CD4-positive, alpha-beta T cell treated with Interferon alpha-2 for 1 hour (primary cell): ENCODE measurements at places on chromosomes 12 and 14.

DNA sequence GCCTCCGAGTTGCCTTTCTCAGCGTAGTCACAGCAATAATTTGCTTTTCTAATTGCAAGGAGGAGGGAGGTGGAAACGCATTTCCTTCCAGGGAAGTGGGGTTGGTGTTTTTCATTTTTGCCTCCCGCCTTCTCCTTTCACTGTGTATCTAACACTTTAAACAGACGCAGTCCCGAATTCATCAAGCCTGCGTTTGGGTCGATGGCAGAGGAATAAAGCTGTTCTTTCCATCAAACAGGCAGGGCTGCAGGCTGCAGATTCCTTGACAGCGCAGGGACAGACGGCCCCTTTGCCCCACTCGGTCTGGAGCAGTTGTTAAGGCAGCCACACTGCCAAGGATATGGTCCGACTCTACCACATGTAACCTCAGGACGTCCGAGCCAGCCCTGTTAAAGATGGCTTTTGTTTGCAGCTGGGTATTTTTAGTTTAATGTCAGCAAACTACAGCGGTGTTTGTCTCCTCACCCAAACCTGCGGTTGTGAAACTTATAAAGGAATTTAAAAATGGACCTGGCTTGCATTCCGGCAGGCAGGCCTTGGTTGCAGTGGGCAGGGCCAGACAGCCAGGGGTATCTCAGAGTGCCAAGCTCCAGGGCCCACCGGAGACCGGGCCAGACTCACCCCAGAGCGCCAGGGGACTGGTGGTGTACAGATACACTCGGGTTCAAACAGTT lies 2.1 kb downstream of the CHST11 start:
- DNase-seq = no peak

DNA sequence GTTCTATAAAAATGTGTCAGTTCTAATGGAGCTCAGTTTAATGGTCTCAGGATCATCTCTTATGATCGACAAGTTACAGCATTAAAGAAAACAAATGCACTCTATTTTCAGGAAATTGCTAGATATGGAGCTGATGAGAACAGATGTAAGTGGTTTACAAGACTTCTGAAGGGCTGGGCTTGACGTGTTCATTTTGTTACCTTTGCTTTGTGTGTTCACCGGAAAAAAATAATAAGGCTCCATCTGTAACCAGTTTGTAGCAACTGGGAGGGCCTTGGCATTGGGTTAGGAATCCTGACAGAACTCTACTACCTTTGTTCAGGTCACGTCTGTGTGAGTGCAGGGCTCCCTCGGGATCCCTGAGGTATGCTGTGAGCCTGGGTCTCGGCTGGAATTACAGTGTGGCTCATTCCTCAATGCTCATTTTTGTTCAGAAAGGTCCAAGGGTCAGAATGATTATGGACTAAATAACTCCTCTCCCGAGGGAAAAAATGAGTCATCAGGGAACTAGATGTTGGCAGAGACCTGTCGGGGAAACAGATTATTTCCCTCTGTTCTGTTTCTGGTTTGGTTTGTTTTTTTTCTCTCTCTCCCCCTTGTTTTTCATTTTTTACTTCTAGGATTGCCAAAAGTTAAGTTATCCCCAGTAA lies 158.0 kb downstream of the SLC5A8 start:
- no peak for DNase-seq

DNA sequence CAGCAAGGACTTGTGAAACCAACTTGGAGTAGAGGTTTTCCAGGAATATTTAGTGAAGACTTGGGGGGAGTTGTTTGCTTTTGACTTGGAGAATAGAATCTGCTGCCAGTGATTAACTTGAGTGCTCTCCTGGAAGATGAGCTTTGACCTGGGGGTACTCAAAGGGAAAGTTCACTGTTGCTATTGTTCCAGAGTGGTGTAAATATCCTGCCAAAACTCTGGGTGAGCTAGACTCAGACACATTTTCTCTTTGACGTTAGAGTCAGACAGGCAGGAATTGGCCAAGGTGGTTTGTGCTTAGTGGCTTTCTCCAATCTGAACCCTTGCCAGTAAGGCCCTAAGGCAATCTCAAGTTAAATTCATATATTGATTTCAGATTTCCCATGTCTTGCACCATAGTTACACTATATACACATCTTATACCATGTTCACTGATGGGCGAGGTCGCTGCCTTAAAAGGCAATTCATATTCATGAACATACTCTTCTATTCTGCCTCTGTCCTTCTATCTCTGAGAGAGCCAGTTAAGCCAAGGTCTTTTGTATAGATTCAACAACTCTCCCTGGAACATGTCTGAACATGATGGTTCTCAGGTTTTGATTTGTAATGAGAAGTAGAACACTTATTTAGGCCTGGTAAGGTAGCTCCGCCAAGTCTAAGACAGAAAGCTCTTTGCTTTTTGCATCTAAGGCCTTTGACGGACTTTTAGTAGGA lies 204.6 kb upstream of the SLC38A2 start:
- DNase-seq = no peak

- DNase-seq = no peak
Observed at GRCh38 chr14:20802341-20803084, at the start of gene RNASE1. Gene RNASE1 (minus strand): TSS chr14:20802844. CDS start chr14:20802068, 776 bp downstream.

DNA sequence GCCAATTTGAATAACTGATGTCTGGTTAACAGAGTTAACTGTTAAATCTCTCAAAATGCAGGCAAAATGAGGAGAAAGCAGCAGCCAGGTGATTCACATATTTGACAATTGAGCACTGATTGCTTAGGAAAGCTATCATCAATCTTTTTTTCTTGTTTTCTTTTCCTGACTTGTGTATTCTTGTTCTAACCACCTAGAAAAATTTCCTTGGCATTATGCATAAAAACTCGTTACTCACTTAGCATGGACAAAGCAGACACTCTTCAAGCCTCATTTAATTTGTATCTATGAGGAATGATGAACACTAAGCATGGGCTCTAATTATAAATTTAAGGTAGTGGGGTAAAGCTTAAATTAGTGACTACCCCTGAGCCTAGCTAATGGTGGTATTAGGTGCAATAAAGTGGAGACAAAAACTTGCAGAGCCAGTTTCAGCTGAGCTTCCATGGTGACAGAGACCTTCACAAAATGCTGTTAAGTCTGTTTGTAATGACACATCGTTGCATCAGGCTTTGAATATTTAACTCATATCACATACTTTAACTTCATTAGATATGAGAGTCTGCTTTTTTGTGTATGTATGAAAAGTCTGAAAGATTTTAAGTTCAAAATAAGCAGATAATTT lies 52.0 kb downstream of the RASSF9 start:
- no peak for DNase-seq

DNA sequence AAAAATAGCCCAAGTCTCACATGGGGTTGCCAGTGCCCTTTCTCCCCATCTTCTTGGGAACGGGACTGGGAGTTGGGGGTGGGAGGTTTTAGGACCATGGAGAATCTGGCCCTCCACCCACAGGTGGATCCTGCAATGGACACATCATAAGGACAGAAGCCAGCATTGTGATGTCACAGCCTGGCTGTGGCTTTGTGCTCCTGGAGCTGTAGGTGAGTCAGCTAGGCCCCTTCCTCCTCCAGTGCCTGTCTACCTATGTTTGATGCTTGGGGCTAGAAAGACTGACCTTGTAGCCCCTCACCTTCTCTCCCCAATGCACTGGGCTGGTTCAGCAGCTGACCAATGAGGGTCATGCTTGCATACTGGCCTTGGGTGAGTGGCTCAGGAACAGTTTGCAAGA lies at the start of gene CCDC197:
Gene CCDC197, plus strand, starts transcription at position 220 of the 400 bp plus-strand sequence. CDS start 831 bp downstream, outside the sequence.
- no peak for DNase-seq

DNA sequence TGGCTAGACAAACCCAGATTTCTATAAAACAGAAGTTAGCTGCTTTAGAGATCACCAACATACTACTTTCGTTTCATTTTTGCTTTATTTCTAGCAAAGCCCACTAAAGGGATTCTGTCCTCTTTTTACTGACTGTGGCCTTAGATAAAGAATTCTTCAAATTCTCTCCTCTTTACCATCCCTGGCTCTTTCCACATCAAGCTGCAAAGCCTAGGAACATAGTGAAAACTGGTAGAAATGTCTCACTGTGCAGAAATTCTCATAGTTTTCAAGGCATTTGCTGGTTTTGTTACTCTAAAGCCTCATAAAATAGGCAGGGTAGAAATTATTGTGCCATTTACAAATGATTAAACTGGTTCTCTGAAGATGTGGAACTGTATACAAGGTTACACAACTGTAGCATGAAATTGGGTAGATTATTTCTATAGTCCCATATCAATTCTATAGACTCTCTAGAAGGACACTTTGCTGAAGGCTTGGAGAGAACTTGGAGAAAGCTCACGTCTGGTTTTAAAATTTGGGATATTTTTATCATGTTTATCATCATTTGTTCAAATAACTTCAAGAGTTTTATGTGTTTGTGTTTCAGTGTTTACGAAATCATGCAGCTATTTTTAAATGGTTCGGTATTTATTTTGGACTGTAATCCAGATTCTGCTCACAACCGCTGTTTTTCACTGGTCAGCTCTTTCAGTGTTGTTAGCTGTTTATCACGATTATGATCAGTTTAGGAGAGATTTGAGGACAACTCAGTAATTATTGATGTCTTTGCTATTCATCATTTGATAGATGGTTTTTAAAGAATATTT lies 36.7 kb upstream of the CSRP2 start:
- no peak for DNase-seq

DNA sequence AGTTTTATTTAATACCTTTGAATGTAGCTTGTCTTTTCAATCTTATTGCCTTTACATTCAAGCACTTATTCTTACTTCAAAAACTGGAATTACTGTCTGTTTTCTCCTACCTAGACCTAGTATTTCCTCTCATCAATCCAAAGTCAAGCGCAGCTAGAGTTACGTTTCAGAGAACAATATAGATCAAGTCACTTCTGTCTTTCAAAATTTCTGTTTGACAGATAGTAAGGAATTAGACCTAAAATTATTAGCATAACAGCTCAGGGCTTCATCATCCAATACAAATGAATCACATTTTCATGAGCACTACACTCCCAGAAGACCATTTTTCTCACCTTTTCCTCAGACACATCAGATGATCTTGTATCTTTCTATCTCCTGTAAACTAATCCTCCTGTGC lies 170.6 kb downstream of the CCDC59 start:
- DNase-seq = no peak

DNA sequence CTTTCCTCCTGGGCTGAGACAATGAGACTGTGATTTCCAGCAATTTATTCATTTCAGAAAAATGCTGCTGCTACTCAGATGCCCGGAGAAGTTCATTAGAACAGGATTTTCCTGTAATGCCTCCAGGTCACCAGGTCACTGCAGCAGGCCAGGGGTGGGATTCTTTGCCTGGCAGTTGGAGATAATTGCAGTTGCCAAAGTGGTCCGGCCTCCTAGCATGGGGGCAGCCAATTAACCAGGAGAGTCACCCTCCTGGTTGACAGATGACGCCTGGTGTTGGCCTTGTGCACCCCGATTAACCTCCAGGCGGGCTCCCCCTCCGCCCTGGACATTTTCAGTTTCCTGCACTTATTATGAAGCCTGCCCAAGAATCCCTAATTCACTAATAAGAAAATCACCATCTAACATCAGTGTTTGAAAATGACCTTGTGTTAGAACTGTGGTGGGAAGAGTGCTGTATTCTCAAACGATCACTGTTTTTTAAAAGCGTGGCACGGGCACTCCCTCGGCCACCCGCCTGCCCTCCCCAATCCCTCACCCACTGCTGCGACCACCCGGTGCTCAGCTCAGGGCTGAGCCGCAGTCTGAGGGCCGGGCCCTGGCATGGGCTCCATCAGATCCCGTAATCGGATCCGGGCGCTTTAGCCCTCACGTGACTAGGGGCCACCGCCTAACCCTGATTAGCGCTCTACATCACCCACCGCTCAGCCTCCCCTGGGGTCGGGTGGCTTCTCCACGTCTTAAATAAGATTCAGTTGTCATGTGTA lies 12.9 kb downstream of the RIMBP2 start:
- no peak for DNase-seq

DNA sequence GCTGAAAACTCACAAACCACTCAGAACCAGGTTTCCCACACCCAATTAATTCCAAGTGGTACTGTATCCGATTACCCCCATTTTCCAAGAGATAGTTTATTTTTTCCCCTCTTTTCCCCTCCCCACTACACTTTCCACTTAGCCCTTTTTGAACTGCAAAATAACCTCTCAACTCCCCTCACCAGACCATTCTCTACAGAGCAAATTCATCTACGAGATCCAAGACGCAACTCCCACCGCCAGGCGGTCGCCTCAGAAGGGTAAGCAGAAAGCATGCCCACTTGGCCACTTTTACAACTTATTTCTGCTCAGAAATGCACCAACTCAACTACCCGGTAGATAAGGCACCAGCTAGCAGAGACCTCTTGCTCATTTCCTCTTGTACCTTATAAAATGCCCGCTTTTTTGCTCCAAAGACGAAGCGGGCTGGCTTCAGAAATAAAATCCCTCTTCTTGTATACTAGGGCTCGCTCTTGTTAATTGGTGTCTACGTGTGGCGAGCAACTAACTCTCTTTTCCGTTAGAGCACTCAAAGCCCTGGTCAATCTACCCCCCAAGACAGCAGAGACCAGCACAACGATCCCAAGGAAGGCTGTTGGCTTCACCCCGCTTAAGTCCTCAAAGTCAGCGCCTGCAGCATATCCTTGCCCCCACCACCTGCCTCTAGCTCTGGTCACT lies 910 bp upstream of the SRP54 start:
- DNase-seq = peak; percentile 57

GRCh38 chr12:65907513-65907912 lies 83.2 kb downstream of the HMGA2 start:
- DNase-seq = no peak

DNA sequence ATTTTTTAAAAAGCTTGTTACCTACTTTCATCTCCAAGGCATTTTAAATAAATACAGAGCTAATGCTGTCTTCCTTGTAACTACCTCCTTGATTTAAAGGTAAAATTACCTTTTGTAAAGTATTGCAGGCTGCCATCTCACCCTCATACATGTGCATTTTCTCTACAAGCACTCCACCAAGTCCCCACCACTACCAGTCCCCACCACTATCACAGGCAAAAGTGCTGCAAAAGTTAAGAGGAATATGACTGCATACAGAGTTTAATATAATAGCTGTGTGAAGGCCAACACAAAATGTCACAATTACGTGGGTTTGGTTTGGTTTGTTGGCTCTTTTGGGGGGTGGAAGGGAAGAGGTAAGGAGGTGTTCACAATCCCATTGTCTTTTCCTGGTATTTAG lies 9.6 kb downstream of the SIX1 start:
- no peak for DNase-seq

GRCh38 chr12:94969424-94969823 lies 34.1 kb downstream of the NDUFA12 start:
- DNase-seq = no peak

GRCh38 chr12:13256692-13257045 lies 60.1 kb downstream of the EMP1 start:
- DNase-seq = no peak

DNA sequence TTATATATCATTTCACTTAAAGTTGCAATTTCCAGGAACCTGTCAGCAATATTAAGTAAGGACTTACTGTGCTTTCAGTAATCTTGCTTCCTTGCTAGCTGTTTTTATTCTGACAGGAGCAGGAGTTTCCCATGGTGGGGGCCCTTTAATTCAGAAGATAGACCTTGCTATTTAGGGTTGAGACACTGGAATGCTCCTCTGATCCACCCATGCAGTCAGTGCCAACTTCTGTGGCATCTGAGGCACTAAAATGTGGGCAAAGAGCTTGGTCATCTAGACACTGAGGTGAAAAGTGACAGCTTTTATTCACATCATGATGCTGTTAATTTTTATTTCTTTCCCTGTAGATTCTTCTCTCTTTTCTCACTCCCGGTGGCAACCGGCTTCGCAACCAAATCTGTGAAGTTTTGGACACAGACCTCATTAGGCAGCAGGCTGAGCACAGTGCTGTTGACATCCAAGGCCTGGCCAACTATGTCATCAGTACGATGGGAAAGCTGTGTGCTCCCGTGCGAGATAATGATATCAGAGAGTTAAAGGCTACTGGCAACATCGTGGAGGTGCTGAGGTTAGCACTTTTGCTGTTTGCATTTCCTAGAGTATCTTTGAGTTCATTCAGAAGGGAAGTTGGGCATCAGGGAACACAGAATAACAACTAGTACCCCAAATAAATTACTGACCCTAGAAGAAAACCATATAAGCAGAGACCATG lies 18.8 kb downstream of the TCP11L2 start:
- no peak for DNase-seq
